ENCODE measurements at places on chromosomes 11 and 22.

GRCh38 chr22:28743852-28744251 is 2.0 kb downstream of the HSCB start:
- no peak for DNase-seq

DNA sequence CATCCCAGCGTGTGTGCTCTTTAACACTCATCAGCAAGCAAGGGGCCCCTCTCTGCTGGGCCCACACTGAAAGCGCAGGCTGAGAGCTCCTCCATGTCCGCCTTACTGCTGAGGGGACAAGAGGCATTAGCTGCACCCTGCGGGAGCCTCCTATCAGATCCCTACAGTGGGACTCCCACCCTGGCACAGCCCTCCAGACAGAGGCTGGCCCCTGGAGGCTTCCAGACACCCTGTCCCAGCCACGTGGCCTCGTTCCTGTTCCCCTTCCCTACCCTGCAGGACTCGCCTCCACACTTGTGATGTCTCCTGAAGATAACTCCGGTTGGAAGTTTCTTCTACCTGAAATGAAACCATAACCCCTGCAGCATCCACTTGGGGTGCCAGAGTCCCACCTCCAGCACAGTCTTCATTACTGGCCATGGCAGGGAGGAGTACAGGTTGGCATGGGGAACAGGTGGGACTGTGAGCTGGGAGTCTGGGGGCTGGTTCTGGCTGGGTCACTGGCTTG is 5.0 kb upstream of the SH3BP1 start:
- DNase-seq: no peak

GRCh38 chr11:122632181-122632824 is 23.2 kb upstream of the UBASH3B start:
- no peak for DNase-seq

GRCh38 chr11:21640491-21640890 is 552.4 kb upstream of the ANO5 start:
- DNase-seq: no peak

DNA sequence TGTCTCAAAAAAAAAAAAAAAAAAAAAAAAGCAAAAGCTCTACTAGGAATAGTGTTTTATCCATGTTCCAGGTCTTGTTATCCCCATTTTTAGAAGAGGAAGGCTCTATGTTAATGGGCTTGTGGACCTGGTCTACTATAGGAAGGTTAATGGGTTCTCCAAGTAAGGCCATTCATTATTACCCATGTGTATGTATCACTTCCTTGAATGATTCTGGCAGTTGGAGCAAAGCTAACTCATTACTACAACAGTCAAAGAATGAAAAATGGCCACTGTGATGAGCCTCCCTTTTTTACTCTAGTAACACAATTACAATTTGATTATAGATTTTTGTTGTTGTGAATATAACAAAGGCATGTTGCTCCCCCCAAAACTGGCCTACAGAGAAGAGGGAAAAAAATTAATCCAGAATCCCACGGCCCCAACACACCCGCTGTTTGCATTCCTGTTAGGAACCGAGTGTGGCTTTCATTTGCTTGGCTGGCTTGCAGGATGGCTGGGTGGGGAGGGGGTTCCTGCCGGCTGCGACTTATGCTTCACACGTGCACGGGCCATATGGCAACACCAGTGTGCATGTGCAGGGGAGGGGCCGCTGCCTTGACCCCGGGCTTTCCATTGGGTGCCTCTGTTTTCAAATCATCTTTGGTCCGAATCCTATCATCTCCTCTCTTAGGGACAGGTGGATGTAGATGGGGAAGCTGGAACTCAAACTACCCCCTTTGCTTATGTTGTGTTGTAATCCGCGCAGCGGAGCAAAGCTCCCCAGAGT is 148.8 kb downstream of the HIPK3 start:
- no peak for DNase-seq

DNA sequence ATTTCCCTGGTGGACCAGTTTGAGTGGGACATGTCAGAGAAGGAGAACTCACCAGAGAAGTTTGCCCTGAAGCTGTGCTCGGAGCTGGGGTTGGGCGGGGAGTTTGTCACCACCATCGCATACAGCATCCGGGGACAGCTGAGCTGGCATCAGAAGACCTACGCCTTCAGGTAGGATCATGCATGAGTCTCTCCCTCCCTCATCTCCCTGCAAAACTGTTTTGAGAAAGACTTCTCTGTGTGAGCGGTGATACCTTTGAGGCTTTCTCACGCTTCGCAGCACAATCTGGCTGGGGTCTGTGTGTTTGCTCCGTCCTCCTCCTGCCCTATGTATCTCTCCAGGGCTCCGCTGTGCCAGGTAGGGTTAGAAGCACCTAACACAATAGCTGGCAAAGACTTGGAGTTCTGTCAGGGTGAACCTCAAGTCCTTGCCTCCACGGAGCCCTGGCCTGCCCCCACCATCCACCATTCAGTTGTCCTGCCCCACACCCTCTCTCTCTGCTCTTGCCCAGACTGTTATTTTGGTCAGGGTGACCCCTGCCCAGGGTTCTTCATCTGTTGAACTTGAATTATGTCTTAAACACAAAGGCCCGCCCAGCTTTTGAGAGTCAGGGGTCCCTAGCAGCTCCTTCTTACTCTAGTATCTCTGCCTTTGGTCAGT is 13.4 kb downstream of the DERL3 start:
- DNase-seq: peak; percentile 48

DNA sequence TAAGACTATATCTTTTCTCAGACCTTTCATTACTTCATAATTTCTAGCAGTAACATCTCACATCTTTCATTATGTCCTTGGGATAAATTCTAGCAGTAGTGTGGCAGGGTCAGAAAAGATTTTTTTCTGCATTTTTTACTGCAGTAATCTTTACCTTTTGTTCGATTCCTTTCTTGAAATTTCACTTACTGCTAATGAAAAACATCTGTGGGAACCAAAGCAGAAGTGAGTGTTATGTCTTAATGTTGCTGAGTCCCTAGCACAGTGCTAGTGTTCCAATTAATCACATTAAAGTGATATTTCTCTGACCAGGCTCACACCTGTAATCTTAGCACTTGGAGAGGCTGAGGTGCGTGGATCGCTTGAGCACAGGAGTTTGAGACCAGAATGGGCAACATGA is 123.6 kb downstream of the EHF start:
- DNase-seq: no peak

GRCh38 chr11:132888226-132888625 is 644.1 kb downstream of the OPCML start:
- no peak for DNase-seq

Measured in psoas muscle (tissue), 8 donors.